ENCODE measurements at places on chromosomes 6 and 20.
A peak's percentile ranks its signal among the peaks of the same experiment; 100 is the strongest.

- peak; percentile 98 for DNase-seq
These were observed 21.0 kb upstream of the IFNGR1 start for GRCh38 chr6:137240168-137240567.

DNA sequence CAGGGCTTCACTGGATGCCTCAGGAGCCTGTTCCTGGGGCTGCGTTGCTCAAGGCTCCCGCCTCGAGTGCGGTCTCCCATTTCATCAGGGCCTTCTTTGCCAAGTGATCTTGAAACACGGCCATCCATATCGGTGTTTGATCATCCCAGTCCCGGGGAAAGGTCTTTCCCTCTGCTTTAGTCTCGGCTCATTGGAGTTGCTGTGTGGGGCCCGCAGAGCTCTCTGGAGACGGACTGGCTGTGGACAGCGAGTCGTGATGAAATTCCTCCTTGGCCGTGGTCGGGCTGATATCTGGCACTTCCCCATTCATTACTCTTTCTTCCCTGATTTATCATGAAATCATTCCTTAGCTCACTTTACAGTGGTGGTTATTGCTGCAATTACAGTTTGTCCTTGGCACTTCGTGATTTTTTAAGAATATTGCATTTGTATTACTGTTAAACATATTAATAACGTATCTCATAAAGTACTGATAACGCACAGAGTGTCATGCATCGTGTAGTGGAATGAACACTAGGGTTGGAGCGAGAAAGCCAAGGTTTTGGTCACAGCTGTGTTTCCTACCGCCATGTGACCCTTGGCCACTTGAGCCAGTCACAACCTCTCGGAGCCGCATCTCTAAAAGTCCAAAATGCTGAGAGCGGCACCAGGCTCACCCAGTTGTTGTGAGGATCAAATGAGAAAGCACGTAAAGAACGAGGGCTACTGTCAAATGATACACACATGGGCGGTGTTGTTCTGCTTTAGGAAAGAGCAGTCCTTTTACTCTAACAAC, 71.8 kb downstream of the MTHFD1L start:
- DNase-seq: no peak

DNA sequence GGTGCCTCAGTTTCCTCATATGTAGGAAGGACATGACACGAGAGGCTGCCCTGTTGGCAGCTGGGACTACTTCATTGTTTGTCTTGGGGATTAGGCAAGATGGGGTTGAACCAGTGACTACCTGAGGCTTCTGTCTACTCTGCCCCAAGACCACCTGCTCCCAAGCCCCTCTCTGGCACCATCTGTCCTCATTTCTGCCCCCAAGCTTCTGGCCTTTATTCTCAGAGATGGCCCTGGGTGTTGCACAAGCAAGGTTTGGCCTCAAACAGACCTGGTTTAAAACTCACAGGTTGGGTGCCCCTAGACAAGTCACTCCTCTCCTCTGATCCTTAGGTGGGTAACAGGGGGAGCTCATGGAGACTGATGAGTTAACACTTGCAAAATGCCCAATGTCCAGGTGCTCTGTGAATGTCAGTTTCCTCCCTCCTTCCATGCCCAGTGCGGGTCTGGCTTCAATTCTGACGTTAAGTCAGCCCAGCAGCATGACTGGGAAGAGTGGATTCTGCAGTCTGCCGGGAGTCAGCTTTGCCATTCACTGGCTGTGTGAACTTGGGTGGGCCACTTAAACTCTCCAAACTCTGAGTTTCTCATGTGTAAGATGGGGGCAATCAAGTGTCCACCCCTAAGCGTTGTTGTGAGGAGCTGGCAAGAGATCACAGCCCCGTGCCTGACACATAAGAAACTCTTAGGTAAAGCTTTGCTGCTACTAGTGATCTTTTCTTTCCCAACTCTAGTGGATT, 84.5 kb upstream of the TOX2 start:
- DNase-seq: no peak

DNA sequence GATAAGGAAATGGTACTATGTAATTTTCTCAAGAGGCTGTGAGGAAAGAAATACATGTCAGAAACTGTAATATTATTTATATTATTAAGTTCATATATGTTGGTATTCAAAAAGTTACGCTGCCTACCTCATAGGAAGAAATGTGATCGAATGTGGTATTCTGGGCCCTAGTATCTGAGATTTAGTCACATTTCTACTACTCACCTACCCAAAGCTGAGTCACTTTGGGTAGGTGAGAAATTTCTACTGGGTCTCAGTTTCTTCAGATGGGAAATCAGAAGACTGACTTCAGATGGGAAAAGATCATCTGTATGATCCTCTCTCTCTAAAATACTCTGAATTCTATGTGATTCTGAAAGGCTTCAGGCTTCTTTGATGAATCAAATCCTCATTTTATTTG, 411.0 kb downstream of the SYNE1 start:
- DNase-seq: no peak

DNA sequence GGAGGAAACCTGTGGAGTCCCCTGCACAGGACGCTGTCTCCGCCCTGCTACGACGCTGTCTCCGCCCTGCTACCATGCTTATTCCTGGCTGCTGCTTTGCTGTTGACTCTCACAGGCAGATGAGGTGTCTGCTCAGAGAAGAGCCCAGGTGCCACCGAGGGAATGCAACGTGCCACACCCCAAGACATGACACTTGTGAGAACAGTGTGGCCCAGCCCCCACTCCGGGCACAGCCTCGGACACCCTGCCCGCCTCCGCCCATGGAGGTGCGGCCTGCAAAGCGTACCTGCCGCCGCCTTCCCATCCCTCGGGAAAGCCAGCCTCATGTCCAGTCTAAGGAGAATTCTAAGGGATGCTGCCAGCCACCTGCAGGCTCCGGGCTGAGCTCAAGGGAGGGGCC, 15.6 kb upstream of the MRGBP start:
- DNase-seq: no peak

DNA sequence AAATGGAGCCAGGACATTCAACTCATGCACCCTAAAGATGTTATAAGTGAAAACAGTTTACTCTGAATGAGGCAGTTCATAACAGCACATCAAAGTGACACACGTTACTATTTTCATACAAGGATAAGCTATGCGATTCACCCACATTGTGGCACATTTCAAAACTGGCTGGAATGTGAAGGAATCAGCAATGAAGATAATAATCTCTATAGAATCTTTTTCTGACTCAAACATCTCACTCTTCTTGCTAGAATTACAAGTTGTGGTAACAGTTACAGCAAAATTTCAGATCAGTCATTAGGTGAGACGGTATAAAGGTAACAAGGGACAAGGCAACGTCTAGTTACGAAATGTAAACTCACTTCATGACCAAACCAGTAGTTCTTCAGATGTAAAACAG, 17.5 kb downstream of the TMEM244 start:
- no peak for DNase-seq

All from cardiac fibroblast (primary cell).